ENCODE measurements at places on chromosomes 4 and X.

GRCh38 chr4:52966781-52967180 lies 104.7 kb downstream of the RASL11B start:
- DNase-seq, result no peak

DNA sequence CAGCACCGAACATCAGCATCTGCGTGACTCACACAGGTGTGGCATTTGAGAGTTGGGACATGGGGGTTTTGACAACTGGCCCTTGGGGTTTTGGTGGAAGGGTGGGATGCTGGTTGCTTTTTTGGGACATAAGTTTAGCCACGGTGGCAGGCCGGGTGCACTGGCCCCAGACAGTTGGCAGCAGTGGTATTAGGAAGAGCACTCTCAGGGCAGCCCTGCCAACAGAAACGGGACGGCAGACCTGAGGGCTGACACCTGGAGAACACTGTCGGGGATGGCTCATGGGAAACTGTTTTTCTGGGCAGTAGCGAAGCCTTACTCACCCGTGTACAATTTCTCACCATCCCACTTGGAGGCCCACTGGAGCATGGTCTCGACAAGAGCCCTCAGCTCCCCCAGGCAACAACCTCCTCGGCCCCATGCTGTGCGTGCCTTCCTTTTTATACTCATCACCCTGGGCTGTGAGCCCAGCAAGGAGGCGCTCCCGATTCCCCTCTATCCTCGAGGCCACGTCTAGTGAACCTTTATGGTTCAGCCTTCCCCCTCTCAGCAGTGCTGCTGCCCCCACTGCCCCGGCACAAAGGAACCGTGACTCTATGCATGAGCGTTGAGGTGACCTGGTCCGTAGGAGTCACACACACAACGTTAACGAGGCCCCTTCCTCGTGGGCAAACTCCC lies 30.6 kb downstream of the WDR1 start:
- DNase-seq, result no peak

- no peak for DNase-seq
Observed at GRCh38 chr4:186727977-186728519, 4.4 kb upstream of the FAT1 start.

- DNase-seq, result peak; percentile 68
Observed at GRCh38 chrX:110082161-110082560, 79.2 kb downstream of the TMEM164 start.

DNA sequence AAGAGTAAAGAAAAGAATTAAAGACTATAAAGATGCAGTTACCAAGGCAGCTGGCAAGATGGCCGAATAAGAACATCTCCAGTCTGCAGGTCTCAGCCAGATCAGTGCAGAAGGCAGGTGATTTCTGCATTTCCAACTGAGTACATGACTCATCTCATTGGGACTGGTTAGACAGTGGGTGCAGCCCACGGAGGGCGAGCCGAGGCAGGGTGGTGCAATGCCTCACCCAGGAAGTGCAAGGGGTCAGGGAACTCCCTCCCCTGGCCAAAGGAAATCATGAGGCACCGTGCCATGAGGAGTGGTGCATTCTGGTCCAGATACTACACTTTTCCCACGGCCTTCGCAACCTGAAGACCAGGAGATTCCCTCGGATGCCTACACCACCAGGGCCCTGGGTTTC lies 20.5 kb downstream of the SPIN4 start:
- DNase-seq, result no peak

DNA sequence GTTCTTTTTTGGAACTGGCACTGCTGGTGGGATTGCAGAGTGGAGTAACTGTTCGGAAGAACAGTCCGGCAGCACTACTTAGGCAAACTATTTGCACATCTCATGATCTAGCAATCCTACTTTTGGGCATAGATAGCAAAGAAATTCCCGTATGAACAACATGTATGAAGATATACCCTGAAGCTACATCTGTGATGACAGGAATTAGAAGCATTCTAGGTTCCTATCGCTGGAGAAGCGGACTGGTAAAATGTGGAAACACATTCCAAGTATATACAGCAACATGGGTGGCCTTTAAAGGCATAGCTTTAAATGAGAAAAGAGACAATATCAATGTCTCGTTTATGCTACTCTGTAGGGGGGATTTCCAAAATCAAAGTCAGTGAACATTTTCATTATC lies 3.1 kb downstream of the DCAF16 start:
- DNase-seq, result no peak

GRCh38 chrX:99468993-99469392 lies 941.1 kb downstream of the PCDH19 start:
- DNase-seq, result no peak

DNA sequence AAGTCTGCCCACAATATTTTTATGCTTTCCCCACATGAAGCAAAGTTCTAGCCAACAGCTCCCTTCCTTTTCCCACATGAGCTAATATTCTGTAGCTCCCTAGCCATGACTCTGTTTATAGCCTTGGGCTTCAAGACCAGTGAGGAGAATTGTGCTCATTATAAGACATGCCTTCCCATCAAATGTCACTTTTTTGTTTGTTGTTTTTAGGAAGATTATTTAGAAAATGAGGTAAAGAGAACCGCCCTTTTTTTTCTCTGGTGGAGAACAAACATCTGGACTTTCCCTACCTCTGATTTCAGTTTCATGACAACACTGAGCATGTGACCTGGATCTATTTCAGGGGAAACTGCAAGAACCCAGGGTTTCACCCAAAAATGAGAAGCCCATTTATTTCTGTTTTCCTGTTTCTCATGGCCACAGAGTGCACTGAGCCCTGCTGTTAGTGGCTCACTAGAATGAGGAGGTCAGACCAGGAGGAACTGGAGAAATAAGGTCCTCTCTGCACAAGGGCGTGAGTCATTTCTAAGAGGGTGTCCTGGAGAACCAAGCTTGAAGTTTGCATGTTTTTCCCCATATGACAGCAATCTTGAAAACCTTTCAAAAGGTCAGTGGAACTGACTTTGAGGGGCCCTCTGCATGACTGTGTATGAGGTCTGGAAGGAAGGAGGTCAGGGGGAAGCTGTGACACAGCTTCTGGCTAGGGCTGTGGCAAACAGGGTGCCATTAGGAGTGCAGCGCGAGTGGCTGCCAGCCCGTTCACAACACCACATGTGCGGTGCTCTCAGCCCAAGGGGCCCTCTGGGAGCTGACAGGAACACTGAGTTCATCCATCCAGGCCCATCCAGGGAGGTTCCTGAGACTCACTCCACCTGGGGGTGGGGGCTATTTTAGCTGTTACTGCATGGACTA lies 55.2 kb downstream of the CHST7 start:
- peak; percentile 24 for DNase-seq

DNA sequence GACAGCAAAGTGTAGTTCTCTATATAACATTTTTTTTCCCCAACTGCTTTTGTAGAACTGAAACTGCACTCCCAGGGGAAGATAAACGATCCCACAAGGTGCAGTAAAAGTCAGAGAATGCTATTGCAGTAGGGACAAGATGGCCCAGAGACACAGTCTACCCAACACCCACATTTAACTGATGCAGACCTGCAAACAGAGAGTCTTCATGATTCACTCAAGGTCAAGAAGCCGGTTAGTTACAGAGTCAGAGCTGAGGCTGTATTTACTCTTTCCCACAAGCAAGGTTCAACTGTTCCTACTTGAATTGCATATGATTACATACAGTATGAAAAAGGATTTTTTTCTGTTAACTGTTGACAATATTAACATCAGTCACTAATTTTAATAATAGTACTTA lies 654.6 kb downstream of the IL1RAPL1 start:
- no peak for DNase-seq

- no peak for DNase-seq
Observed at GRCh38 chr4:44016570-44017421, 431.8 kb downstream of the KCTD8 start.

GRCh38 chrX:20514358-20514757 lies 247.6 kb upstream of the RPS6KA3 start:
- DNase-seq, result no peak

DNA sequence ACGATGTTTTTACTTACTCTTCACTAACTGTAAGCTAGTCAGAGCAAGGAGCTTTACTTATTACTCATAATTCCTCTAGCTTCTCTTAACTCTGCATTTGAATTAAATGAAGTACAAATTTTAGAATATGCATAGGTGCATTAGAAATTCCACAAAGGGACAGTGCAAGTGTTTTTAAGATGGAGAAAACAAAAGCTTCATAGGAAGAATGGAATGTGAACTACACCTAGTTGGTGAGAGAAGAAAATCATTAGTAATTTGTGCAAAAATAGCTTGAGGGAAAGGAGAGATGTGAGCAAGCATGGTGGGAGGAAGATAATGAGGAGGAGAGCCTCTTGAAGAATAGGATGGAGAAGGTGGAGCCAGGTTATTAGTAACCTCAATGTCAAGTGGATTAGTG lies 77.5 kb upstream of the SMARCA5 start:
- no peak for DNase-seq

GRCh38 chr4:7124689-7125442 lies 57.0 kb upstream of the GRPEL1 start:
- DNase-seq, result peak; percentile 91

DNA sequence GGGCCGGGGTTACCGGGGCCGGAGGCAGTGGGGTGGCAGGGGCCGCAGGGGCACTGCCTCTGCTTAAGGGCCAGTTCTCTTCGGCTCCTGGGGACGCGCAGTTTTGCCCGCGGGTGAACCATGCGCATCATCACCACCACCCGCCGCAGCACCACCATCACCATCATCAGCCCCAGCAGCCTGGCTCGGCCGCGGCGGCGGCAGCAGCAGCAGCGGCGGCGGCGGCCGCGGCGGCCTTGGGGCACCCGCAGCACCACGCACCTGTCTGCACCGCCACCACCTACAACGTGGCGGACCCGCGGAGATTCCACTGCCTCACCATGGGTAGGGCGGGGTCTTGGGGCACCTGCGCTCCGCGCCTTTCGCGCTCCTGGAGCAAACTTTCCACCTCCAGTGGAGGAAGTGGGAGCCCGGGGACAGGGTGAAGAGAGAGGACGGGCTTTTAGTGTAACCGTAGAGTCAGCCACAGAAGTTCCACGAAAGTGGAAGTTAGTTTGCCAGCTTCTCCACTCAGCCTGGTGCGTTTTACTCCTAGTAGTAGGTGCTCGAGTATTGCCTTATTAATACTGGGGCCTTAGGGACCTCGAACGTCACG lies 729 bp downstream of the GSX2 start:
- no peak for DNase-seq

DNA sequence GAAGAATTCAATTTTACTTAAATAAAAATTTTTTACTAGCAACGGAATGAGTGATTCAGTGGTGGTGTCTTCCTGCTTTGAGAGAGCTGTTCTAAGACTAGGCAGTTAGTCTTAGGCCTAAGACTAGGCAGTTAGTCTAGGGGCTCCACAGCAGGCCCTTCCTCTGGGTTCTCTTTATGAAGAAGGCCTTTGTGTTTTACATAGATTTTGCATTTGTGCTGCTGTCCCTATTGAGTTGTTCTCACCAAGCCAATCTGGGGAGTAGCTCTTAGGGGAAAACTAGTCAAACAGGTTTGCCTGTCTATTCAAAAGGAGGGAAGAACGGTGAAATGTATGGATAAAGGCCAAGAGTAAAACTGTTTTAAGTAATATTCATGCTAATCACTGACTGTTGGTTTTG lies 7.6 kb downstream of the UGT8 start:
- no peak for DNase-seq

GRCh38 chrX:46039526-46039925 lies 505.7 kb downstream of the ZNF674 start:
- DNase-seq, result no peak

DNA sequence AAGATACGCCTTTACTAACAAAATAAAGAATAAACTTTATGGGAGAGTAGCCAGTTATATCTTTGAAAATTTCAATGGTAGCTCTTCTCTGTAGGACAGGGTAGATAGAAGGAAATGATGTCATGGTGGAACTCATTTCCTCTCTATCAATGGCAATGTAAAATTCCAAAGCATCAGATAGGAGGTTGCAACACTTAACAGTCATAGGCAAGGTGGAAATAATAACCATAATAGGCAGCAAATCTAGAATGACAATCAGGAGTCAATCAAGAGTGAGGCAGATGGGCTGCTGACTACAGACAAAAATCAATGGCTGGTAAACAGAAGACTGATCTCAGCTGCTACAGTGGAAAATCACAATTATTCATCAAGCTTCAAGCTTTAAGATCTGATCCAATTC lies 53.9 kb upstream of the TET2 start:
- no peak for DNase-seq

DNA sequence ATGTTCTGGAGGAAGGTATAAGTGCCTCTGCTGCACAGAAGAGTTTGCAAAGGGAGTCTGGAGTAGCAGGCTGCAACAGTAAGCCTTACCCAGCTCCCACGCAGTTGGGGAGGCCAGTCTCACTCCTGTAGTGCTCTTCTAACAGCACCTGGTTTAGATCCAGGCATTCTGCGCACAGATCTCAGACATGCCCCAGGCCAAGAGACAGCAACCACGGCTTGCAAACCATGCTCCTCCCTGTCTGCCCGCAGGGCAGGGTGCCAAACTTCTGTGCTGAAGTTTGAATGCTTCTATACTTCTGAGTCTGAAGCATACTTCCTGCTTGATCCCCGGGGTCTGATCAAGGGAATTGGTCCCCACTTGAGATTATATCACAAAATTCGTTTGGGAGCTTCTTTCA lies 106.3 kb downstream of the LINC00632 start:
- peak; percentile 76 for DNase-seq

DNA sequence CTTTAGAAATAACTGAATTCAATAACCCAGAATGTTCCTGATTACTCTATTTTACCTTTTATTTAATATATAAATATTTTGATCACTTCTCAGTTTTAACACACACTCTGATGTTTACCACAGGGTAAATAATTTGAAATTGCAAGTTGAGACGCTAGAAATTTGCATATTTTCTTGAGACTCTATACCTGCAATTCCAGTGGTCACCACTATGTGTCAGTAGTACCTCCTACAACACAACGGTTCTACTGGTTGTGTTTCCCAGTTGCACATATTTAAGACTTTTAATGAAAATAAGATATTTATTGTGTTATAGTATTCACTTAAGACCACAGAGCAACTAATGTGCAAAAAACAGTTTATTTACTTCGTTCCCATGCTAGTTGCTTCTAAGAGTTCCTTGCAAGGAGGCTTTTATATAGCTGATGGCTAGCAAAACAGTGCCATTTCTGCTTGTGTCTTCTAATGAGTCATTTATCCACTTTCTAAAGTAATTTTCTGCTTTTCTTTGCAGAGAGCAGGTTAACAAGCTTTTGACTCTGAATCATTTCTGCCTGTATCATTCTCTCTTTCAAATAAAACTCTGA lies 98.9 kb upstream of the PDLIM3 start:
- no peak for DNase-seq

DNA sequence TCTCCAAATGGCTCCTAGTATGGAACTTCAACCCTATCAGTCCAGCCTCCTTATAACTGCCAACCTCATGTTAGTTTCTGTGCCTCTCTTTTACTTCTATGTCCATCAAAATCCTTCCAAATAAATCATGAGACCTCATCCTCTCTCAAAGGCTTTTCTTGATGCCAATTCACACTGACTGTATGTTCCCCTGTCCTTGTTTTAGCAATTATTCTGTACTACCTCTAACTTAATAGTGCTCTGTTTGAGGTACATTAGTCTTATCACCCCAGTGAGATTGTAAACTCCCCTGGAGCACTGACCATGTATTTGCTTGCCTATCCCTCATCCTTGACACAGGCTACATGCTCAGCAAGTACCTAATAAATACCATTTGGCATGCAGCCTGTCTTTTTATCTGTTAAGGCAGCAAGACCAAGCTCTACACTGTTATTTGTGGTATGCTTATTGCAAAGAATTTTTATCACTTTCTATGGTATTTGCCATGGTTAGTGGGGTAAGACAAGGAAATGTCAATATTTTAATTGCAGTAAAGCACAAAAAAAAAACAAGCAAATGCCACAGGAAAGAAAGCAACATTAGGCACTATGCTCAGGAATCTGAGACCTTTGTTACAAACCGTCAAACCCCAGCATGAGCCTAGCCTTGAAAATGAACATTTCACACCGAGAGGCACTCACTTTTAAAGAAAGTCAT lies 119.2 kb downstream of the SMARCA1 start:
- peak; percentile 3 for DNase-seq

- DNase-seq, result no peak
Observed at GRCh38 chr4:103303011-103303410, 104.9 kb upstream of the CENPE start.
